Cortex of kidney (tissue), 1 donor: ENCODE measurements at places on chromosomes 5 and 9.

DNA sequence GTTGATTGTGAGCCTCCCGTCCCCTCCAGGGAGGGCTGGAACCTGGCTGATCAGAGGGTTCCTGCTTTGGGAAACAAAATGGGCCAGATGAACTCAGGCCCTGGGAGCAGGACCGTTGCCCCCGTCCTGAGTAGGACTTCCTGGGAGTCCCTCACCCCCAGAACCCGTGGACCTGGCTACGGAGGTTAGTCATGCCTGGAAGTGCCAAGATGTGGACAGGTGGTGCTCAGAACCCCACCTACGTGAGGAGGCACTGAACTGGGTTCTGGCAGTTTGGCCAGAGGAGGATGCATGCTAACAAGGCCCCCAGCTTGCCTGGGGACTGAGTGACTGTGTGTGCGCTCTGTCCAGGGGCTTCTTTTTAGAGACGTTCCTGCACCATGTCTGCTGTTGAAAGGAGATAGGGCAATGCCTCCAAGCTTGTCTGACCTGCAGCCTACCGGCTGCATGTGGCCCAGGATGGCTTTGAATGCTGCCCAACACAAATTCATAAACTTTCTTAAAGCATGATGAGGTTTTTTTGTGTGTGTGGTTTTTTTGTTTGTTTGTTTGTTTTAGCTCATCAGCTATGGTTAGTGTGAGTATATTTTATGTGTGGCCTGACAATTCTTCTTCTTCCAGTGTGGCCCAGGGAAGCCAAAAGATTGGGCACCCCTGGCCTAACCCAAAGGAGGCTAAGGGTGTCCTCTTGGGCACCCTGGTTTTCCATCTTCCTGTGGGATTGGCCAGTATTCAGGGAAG, 1.8 kb upstream of the DAB2IP start:
- DNase-seq: no peak

- DNase-seq: no peak
Measured at GRCh38 chr9:124735121-124735520, 36.0 kb downstream of the NR6A1 start.

GRCh38 chr5:19235101-19235584, 752.9 kb downstream of the CDH18 start:
- no peak for DNase-seq

- DNase-seq: no peak
Measured at GRCh38 chr5:16937503-16938161, 1.5 kb upstream of the MYO10 start.

DNA sequence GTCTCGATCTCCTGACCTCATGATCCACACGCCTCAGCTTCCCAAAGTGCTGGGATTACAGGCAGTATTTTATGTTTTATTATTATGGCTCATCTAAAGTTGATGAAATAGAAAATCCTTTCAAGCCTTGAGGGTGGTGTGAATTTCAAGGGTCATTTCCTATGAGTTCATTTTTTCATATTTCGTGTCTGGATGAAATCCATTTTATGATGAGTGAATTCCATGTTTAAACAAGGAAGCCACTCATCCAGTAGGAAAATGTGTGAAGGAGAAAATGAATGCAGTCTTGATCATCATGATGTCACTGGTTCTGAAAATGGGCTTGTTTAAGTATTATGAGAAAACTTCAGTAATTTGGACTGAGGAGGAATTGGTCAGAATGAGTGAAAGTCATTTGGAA, 74.6 kb upstream of the ZSWIM6 start:
- DNase-seq: no peak

DNA sequence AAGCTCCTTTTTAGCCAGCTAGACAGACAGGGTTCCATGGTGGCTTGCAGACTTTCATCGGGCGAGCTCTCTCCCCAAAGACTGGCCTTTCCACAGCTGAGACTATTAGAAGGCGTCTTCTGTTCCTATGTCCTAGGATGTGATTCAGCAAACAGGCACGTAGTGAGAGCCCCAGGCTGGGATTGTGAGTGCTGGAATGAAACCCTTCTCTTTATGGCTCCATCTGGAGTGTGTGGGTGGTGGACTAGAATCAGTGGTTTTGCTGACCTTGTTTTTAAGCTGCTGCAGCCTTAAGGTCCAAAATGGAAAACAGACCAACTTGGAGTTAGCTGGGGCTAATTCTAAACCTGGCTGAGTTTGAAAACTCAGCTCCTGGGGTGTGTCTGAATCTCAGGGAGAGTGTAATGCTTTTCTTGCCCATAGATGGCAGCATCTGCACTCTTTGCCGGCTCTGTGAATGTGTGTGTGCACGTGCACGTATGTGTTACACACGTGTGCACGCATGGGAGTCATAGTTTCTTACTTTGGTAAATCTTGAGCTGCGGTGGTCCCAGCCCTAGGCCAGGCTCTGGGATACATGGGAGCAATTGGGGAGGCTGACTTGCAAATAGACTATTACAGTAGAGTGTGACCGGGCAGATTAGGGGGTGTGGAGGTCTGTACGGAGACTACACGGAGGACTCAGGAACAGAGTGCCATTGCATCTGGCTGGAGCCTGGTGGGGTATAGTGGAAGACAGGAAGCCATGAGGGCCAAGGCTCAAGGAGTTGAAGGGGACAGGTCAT, 10.7 kb downstream of the GSN start:
- DNase-seq: no peak

DNA sequence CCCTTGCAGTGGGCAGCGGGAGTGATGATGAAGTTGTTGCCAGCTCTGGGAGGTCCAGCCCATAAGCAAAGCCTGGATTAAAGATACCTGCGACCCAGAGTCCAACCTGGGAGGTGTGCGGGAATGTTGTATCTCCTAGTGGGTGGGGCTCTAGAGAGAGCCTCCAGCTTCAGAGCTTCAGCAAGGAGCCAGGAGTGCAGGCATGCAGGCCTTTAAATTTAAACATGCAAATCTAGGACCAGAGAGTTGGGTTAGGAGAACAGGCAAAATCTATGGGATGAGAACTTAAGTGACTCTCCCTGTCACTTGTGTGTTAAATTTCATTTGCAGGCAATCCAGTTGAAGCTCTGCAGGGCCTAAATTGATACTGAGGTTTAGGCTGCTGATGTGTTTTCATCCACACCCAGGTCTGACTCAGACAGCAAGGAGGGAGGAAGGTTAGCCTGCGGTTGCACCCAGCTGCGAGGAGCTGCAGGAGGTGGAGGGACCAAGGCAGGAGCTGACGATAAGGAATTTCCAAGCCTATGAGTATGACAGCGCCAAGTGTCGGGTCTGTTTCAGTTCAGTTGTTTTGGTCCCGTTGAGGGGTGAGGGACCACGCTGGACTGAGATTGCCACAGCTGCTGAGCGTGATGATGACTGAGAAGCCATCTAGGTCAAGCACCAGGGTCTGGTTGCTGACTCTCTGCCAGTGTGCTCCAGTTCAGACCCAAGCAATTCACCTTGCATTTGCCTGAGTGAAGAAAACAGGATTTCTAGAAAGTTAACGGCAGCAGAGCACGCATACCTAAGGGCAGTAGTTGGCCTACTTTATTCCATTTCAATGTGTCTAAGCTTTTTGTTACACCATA, 243.0 kb downstream of the ICE1 start:
- DNase-seq: no peak

- DNase-seq: no peak
Measured at GRCh38 chr9:136220017-136220729, 15.2 kb upstream of the LHX3 start.

DNA sequence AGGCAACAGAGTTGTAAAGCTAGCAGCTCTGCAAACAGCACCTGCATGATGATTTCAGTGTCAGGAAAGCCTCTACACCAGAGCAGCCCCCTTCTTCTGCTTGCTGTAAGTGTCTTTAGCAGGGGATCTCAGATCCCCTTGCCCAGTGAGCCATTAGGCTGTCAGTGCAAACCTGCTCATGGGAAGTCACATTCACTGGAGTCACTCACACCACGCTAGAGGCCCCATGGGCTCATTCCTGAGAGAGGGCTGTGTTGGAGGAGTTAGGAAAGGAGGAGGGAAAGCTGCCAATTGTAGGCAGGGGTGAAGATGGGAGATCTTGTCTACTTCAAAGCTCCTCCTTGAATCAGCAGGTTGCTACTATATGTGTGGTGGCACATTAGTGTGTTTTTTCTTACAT, 275.2 kb downstream of the SMARCA2 start:
- no peak for DNase-seq

GRCh38 chr5:113178073-113178779, 201.6 kb downstream of the DCP2 start:
- DNase-seq: no peak

GRCh38 chr5:95638632-95639031, 7.9 kb upstream of the RFESD start:
- DNase-seq: no peak

- no peak for DNase-seq
Measured at GRCh38 chr5:17127743-17128231, 89.6 kb upstream of the BASP1 start.

DNA sequence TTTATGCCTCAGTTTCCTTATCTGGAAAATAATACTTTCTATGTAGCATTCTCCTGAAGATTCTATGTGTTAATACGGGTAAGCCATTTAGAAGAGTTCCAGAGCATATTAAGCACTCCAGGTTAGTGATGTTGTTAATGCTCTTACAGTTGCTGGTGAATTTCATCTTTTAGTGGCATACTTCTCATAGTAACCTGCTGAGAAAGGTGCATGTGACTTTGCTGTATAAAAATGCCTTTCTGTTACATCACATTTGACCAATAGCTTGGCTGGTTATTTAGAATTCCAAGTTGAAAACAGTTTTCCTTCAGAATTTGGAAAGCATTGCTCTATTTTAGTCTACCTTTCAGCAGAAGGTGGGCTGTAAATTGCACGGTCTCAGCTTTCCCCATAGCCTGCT, 27.2 kb downstream of the GCNT1 start:
- no peak for DNase-seq

DNA sequence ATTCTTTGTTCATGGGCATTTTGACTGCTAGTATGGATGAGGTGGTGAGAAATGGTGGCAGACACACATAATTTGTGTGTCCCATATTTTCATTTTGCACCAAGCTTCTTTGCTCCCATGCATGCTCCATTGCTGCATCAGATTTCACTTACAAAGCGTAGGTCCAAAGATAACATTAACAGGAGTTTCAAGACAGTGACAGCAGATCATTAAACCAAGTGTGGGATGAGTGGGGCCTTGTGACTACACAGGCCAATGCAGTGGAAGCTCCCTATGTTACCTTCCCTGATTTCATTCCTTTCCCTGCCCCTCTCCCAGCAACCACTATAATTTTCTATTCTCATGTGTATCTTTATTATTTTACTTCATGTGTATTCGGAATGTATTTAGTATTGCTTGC, 142.0 kb downstream of the AOPEP start:
- no peak for DNase-seq

- DNase-seq: no peak
Measured at GRCh38 chr5:72465066-72465465, 42.1 kb downstream of the ZNF366 start.

GRCh38 chr9:93898502-93899426, 56.4 kb downstream of the BARX1 start:
- no peak for DNase-seq

DNA sequence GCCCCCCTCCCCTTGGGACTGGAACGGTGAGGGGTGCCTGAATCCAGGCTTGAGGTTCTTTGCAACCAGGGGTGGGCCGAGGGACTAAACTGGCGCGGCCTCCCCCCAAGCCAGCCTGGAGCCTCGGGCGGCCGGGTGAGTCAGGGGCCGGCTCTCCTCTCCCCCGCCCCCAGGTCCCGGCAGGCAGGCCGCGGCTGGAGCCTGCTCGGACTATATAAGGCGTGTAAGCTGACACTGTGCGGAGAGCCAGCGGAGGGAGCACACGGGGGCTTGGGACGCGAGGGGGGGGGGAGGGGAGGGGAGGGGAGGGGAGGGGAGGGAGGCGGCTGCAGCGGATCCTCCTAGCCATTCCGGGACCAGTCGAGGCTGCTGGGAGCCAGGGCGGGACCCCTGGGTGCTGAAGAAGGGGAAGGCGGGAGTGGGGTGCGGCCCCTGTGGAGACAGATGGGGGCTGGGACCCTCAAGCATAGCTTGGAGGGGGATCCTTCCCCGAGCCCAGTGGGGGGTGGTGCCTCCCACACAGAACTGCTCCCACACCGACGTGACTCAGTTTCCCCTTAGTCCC, 595 bp downstream of the PDLIM7 start:
- no peak for DNase-seq

GRCh38 chr5:135386886-135387628, 12.0 kb downstream of the MACROH2A1 start:
- DNase-seq: no peak

DNA sequence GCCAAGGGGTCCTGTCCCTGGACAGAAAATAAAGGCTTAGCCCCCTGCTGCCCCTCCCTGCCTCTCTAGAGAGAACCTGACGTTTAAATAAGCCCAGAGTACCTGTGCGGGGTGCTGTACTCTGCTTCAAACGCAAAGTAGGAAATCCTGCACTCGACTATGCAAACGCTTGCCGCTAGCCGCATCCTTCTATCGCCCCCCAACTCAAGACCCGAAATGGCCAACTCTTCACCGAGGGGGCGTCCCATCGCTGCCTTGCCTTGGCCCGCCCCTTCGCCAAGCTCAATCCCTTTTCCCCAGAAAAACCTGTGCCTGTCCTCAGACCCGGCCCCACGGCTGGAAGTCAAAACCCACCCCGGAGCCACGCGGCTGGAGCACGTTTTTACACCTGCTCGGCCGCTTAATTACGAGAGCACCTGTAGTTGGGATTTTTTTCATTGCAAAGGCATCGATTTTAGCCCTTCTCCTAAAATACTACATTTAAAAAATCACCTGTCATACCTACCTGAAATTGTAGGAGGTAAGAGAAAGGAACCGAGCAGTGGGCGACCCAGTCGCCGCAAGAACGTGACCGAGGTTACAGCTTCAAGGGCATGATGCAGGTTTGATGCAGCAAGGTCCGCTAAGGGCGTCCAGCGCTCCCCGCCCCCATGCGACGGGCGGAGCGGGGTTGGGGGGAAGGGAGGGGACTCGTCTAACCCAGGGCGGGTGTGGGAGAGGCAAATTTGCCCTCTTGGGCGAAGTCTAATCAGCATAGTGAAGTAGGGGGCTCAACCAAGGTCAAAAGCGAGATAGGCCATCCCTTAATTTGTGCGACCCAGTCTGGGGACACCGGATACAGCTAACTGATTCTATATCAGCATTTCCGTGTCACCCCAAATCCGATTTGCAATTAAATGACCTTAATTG, 3.5 kb downstream of the ELAVL2 start:
- no peak for DNase-seq

GRCh38 chr5:79971156-79971555, 19.9 kb downstream of the MTX3 start:
- DNase-seq: no peak

DNA sequence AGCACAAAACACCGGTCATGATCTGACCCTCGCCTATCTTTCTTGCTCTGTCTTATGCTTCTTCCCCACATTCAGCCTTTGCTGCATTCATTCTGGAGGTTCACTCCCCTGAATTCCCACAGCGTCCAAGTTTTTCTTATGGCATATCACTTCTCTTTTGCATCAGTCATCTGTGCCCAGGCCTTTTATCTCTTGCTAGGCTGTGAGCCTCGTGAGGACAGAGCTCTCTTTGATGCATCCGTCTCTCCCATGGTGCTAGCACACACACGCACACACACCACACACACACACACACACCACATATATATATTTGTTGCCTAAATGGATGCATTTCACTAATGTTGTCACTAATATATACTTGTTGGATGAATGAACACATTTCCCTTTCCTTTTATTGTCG, 45.8 kb upstream of the ATG10 start:
- DNase-seq: no peak

GRCh38 chr5:75666801-75667200, 50.4 kb downstream of the POC5 start:
- no peak for DNase-seq

- no peak for DNase-seq
Measured at GRCh38 chr5:1703352-1704050, 96.1 kb downstream of the MRPL36 start.
